ENCODE measurements at places on chromosomes 3 and 15. TPM values are rescaled to one million over a fixed set of nuclear protein-coding genes. Genes with fewer than 3 reads are reported as not detected.

TMC3 gene
- total RNA-seq = 0.21 TPM

CCR5 gene
- total RNA-seq = not detected

VIPR1 gene
- 1.6 TPM for total RNA-seq

SLCO2A1 gene
- 0.49 TPM for total RNA-seq

FOXB1 gene
- not detected for total RNA-seq

SLC6A1 gene
- not detected for total RNA-seq

GOLGA8T gene
- 0.99 TPM for total RNA-seq

IL17RD gene
- 110 TPM for total RNA-seq

UCN2 gene
- 0.81 TPM for total RNA-seq

GADL1 gene
- total RNA-seq = 10.8 TPM

PCSK6 gene
- 6.6 TPM for total RNA-seq

TRIM42 gene
- not detected for total RNA-seq

P2RY13 gene
- total RNA-seq = not detected

RASGRP1 gene
- total RNA-seq = 4.5 TPM

- no peak overlapping the region for H3K27ac ChIP-seq
- no peak overlapping the region for H3K4me3 ChIP-seq
- H3K27me3 ChIP-seq = no peaks in the 10 kb centered on the region
- H3K36me3 ChIP-seq = peaks cover 25% of the 10 kb centered on the region
- no peaks in the 10 kb centered on the region for H3K4me1 ChIP-seq
- DNase-seq = no peak
Observed at GRCh38 chr15:28131400-28131799, 32.3 kb upstream of the OCA2 start.

- H3K4me3 ChIP-seq = no peak overlapping the region
- H3K4me1 ChIP-seq = no peaks in the 10 kb centered on the region
- H3K27me3 ChIP-seq = peaks cover 58% of the 10 kb centered on the region
Observed at GRCh38 chr3:71726146-71726545, 944 bp upstream of the EIF4E3 start.

DNA sequence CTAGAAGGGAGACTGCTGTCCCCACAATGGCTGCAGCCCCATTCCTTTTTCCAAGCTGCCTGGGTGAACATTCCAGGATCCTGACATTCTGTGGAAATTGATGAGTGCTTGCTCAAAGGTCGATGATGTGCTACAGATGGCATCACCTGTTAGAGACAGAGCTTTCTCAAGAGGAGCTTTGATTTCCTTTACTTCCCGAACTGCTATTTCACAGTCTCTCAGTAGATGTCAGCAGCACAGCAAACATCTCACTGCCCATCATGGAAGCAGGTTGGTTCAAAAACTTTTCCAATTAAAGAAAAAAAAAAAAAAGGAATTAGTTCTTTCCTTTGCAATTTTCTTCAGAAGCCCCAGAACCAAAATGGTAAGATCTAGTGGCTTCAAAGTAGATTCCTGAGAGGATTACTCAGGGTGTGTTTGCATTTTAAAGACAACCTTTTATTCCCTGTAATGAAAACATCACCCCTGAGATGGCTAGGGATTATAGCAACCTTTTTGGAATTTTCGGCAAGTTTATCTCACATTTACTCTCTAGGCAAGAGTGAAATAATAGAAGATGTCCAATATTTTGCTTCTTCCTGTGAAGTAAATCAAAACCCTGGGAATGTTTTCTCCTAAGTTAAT, 44.8 kb downstream of the POLR2M start:
- H3K4me3 ChIP-seq = no peak overlapping the region
- no peaks in the 10 kb centered on the region for H3K27me3 ChIP-seq
- H3K36me3 ChIP-seq = no peaks in the 10 kb centered on the region
- H3K4me1 ChIP-seq = no peaks in the 10 kb centered on the region
- H3K27ac ChIP-seq = no peak overlapping the region
- peak; percentile 69 for DNase-seq

GRCh38 chr15:64185146-64185911, 22.5 kb upstream of the PPIB start:
- no peak for DNase-seq
- H3K4me3 ChIP-seq = no peak overlapping the region
- no peaks in the 10 kb centered on the region for H3K27me3 ChIP-seq
- H3K27ac ChIP-seq = no peak overlapping the region
- H3K4me1 ChIP-seq = peaks cover 5% of the 10 kb centered on the region

GRCh38 chr3:150673966-150674365, 29.8 kb downstream of the ERICH6 start:
- no peak overlapping the region for H3K4me3 ChIP-seq
- H3K4me1 ChIP-seq = no peaks in the 10 kb centered on the region
- H3K27me3 ChIP-seq = no peaks in the 10 kb centered on the region
- no peak for DNase-seq
- H3K27ac ChIP-seq = no peak overlapping the region

- H3K27me3 ChIP-seq = no peaks in the 10 kb centered on the region
- no peak overlapping the region for H3K27ac ChIP-seq
- H3K4me1 ChIP-seq = peaks cover 36% of the 10 kb centered on the region
Observed at GRCh38 chr3:45127130-45127822, 18.9 kb downstream of the CDCP1 start.

DNA sequence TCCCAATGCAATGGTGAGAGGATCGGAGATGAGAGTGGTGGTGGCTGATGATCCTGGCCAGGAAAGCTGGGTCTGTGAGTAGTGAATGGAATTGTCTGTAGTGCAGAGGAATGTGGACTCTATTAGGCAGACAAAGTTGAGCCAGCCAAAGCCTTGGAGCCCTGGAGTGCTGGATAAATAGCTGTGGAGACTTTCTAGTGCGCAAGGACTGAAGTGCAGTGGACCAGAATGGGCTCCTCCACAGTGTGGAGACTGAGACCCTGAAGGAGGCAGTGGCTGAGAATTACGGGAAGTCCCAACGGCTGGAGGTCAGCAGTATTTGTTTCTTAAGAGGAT, 874 bp downstream of the ZNF662 start:
- H3K36me3 ChIP-seq = no peaks in the 10 kb centered on the region
- no peak overlapping the region for H3K4me3 ChIP-seq
- no peak overlapping the region for H3K27ac ChIP-seq
- no peaks in the 10 kb centered on the region for H3K4me1 ChIP-seq
- DNase-seq = no peak

DNA sequence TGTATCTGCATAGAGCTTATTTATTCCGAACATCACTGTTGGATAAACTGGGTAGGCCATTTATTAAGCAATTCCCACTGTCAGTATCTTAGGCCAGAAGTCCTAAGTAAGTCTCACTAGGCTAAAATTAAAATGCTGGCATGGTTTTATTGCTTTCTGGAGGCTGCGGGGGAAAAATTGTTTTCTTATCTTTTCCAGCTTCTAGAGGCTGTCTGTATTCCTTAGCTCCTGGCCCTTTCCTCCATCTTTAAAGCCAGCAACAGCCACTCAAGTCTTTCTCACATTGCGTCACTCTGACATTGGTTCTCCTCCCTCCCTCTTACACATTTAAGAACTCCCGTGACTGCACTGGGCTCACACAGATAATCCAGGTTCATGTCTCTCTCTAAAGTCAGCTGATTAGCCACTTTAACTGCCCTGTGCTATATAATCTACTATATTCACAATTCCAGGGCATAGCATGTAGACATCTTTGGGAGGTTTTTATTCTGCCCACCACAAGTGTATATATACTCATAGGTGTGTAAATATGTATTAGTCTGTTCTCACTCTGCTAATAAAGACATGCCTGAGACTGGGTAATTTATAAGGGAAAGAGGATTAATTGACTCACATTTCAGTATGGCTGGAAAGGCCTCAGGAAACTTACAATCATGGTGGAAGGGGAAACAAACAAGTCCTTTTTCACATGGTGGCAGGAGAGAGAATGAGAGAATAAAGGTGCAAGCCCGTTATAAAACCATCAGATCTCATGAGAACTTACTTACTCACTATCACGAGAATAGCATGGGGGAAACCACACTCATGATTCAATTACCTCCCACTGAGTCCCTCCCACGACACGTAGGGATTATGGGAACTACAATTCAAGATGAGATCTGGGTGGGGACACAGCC, 113.5 kb upstream of the SLC7A14 start:
- no peaks in the 10 kb centered on the region for H3K36me3 ChIP-seq
- H3K4me1 ChIP-seq = no peaks in the 10 kb centered on the region
- no peak overlapping the region for H3K4me3 ChIP-seq
- H3K27ac ChIP-seq = no peak overlapping the region
- peak; percentile 84 for DNase-seq

DNA sequence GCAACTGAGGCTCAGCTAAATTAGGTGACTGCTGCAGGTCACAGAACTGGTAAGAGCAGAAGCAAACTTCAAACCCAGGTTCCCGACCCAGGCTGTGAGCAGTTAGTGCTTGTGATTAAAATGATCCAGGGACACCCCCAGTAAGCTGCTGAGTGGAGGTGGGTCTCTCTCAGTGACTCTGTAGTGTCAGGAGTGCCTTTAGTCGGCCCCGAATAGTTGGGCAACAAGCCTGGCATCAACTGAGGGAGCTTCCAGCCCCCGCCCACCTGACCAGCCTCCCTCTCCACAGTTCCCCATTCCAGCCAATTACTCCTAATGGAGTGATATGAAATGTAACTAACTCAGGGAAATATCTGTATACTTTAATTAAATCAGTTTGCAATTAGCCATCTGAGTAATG, 168.0 kb upstream of the SMAD3 start:
- no peak for DNase-seq
- no peak overlapping the region for H3K27ac ChIP-seq
- no peak overlapping the region for H3K4me3 ChIP-seq
- H3K27me3 ChIP-seq = no peaks in the 10 kb centered on the region
- no peaks in the 10 kb centered on the region for H3K4me1 ChIP-seq

GRCh38 chr3:14363991-14364390, 38.4 kb upstream of the SLC6A6 start:
- no peak overlapping the region for H3K4me3 ChIP-seq
- H3K27me3 ChIP-seq = no peaks in the 10 kb centered on the region
- no peaks in the 10 kb centered on the region for H3K36me3 ChIP-seq
- H3K27ac ChIP-seq = no peak overlapping the region
- no peaks in the 10 kb centered on the region for H3K4me1 ChIP-seq
- no peak for DNase-seq

- H3K27me3 ChIP-seq = no peaks in the 10 kb centered on the region
- H3K36me3 ChIP-seq = peaks cover 12% of the 10 kb centered on the region
- peak overlapping the region; percentile 68 for H3K27ac ChIP-seq
- no peak overlapping the region for H3K4me3 ChIP-seq
- DNase-seq = peak; percentile 85
Observed at GRCh38 chr3:52052831-52053306, 3.5 kb downstream of the DUSP7 start.

GRCh38 chr3:130384476-130385025, 39.1 kb downstream of the COL6A5 start:
- H3K4me1 ChIP-seq = no peaks in the 10 kb centered on the region
- no peak overlapping the region for H3K27ac ChIP-seq
- H3K36me3 ChIP-seq = no peaks in the 10 kb centered on the region
- no peak for DNase-seq

- H3K4me1 ChIP-seq = no peaks in the 10 kb centered on the region
- no peak overlapping the region for H3K27ac ChIP-seq
- no peaks in the 10 kb centered on the region for H3K36me3 ChIP-seq
- no peaks in the 10 kb centered on the region for H3K27me3 ChIP-seq
Observed at GRCh38 chr3:121997372-121997771, 24.7 kb downstream of the ILDR1 start.

- no peak overlapping the region for H3K4me3 ChIP-seq
- no peak for DNase-seq
- peaks cover 6% of the 10 kb centered on the region for H3K36me3 ChIP-seq
- peaks cover 53% of the 10 kb centered on the region for H3K4me1 ChIP-seq
- H3K27ac ChIP-seq = peak overlapping the region; percentile 91
- no peaks in the 10 kb centered on the region for H3K27me3 ChIP-seq
Observed at GRCh38 chr15:36810656-36811449, 231.4 kb downstream of the CDIN1 start.

DNA sequence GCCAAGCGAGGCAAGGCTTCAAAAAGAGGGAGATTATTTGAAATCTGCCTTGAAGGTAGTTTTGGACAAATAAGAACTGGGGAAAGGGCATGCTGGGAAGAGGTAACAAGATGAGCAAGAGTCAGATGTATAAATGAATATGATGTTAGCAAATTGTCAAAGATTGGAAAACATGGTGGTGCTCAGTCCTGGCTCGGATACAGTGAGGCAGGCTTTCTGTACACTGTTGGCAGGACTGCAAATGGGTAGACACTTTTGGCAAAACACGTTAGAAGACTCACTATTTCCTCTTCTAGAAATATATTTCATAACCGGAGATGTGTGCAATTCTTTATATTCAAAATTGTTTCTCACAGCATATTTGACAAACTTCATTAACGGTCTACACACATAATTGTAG, 429.9 kb downstream of the IL5RA start:
- H3K27me3 ChIP-seq = no peaks in the 10 kb centered on the region
- no peak overlapping the region for H3K4me3 ChIP-seq
- H3K4me1 ChIP-seq = no peaks in the 10 kb centered on the region
- no peaks in the 10 kb centered on the region for H3K36me3 ChIP-seq
- no peak overlapping the region for H3K27ac ChIP-seq

- H3K4me1 ChIP-seq = no peaks in the 10 kb centered on the region
- H3K36me3 ChIP-seq = no peaks in the 10 kb centered on the region
- H3K27me3 ChIP-seq = no peaks in the 10 kb centered on the region
Observed at GRCh38 chr15:78411061-78411460, 27.0 kb upstream of the IREB2 start.

- no peaks in the 10 kb centered on the region for H3K4me1 ChIP-seq
- H3K27me3 ChIP-seq = no peaks in the 10 kb centered on the region
- H3K4me3 ChIP-seq = no peak overlapping the region
- H3K27ac ChIP-seq = no peak overlapping the region
Observed at GRCh38 chr3:57706462-57706861, 13.6 kb upstream of the DENND6A start.

- no peak within 1 kb of the TSS for H3K27ac ChIP-seq
- peak within 1 kb of the TSS; percentile 31 for H3K4me3 ChIP-seq
- peak; percentile 38 for DNase-seq
- no peaks in the 10 kb centered on the region for H3K4me1 ChIP-seq
- peaks cover 44% of the 10 kb centered on the region for H3K27me3 ChIP-seq
Observed at GRCh38 chr3:151460774-151461450, at the start of gene IGSF10. TSS of gene IGSF10 (minus strand) at chr3:151461061. CDS start at chr3:151458709, 2,352 bp downstream.

GRCh38 chr15:46894644-46895043, 822.7 kb upstream of the SEMA6D start:
- H3K4me3 ChIP-seq = no peak overlapping the region
- H3K36me3 ChIP-seq = no peaks in the 10 kb centered on the region
- H3K27ac ChIP-seq = no peak overlapping the region

DNA sequence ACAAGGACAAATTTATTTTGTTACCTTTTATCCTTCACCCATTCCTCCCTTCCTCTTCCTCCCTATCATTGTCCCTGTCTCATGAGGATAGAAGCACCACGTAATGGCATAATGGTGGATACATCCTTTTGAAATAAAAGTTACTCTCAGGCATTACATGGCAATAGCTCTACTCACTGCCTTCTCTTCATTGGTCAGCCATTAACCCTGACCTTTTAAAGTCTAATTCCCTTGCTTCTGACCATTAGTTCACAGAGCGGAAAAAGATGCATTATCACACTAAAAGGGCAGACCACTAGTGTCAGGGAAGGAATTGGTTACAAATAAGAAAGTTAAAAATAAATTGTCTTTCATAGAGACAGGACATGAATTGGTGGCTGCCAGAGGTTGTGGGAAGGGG, 54.6 kb upstream of the EIF1B start:
- H3K27ac ChIP-seq = no peak overlapping the region
- no peak overlapping the region for H3K4me3 ChIP-seq
- no peaks in the 10 kb centered on the region for H3K4me1 ChIP-seq
- no peak for DNase-seq
- H3K27me3 ChIP-seq = no peaks in the 10 kb centered on the region

- H3K4me3 ChIP-seq = no peak overlapping the region
- no peak overlapping the region for H3K27ac ChIP-seq
- no peaks in the 10 kb centered on the region for H3K36me3 ChIP-seq
- H3K27me3 ChIP-seq = no peaks in the 10 kb centered on the region
Observed at GRCh38 chr15:100034191-100034590, 301.0 kb upstream of the LYSMD4 start.
